ENCODE measurements at places on chromosomes 12 and 14.
A peak's percentile ranks its signal among the peaks of the same experiment; 100 is the strongest.

DNA sequence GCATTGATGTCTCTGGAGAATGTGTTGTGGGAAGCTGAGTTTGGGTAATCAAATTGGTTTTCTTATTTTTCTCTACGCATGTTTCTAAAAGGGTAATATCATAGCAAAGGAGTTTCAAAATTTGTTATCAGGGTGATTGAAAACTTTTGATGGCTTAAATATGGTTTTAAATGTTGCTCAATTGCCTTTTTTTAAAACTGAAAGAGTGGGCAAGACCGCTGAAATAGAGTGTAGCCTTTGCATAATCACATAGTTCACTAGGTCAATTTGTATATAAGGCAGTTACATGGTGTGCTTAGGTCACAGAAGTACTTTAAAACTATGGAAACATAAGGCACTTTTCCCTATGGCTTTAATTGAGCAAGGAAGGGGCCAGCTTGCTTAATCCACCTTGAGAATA, 167.4 kb downstream of the SNAPC1 start:
- DNase-seq: no peak

DNA sequence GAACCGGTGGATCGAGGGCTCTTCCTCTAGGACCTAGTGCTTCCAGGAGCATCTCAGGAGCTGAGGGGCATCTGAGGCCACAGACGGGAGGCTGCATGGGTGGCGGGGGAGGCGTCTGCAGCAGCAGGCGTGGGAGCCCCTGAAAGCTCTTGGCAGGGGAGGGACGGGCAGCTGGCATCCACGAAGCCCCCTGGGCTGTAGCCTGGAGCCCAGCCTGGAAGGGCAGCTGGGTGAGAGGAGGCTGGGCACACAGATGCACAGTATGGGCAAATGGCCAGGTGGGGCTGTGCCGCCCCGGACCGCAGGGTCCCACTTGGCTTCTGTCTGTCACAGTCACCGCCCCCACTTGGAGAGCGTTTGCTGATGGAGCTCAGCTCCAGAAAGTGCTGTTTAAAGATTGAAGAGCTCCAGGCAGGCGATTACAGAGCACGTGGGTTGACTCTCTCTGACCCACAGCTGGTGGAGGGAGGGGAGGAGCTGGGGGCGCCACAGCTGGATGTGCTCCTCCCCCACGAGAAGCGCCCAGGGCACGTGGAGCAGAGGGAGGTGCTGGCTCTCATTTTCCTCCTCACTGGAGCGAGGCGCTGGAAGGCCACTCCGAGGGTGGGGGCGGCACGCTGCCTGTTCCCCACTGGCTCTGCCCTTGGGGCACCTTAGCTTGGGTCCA, 155.0 kb upstream of the C14orf180 start:
- DNase-seq: no peak

GRCh38 chr12:4257442-4257841, 16.1 kb upstream of the CCND2 start:
- no peak for DNase-seq

- DNase-seq: peak; percentile 52
These were observed 94.9 kb downstream of the NAV3 start for GRCh38 chr12:77925536-77926108.

GRCh38 chr14:76918256-76918781, 92.1 kb downstream of the LRRC74A start:
- DNase-seq: no peak

DNA sequence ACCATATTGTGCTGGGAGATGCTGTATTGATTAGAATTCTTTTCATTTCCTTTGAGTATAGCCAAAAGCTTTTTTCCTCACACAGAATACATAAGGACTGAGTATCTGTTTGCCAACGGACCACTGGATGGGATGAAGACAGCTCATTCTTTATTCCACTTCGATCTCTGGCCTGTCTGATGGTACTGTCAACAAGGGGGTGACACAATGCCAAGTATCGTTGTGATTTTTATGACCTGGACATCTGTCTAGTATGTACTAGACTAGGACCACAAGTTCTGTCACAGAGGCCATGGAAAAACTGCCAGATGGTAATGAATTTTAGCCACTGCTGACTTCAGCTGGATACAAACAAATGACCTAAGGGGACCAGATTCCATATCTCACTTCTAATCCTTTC, 502.7 kb downstream of the SOX5 start:
- no peak for DNase-seq

DNA sequence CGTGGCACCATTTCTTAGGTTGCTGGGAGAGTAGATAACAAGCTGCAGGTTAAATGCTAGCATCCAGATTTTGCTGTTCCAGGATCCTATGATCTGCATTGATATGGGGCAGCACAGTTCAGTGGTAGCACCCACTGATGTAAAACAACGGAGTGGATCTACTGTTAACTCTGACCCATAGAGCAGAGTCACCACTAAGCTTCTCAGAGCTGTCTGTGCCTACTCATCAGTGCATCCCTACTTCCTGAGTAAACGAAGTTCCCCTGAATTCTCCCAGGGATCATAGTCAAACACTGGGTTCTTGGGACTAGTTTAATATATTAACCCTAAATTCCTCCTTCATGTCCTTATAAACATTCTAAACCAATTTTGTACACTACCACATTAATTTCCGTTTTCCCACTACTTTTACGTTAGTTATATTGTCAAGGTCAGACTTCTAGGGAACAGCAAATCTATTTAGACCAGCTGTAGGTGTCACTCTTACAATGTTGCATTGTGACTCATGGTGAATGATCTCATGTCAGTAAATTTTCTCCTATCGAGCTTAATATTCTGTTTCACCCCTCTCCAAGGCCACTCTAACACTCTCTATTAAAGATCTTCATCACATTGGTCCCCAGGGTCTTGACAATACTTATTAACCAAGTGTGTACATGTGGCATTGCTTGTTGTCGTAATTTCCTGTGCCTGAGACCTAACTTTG, 10.3 kb downstream of the RERGL start:
- no peak for DNase-seq

GRCh38 chr14:74608959-74609611, 3.0 kb downstream of the LTBP2 start:
- peak; percentile 93 for DNase-seq

- DNase-seq: no peak
These were observed 204.3 kb upstream of the DIO3 start for GRCh38 chr14:101357038-101357437.

DNA sequence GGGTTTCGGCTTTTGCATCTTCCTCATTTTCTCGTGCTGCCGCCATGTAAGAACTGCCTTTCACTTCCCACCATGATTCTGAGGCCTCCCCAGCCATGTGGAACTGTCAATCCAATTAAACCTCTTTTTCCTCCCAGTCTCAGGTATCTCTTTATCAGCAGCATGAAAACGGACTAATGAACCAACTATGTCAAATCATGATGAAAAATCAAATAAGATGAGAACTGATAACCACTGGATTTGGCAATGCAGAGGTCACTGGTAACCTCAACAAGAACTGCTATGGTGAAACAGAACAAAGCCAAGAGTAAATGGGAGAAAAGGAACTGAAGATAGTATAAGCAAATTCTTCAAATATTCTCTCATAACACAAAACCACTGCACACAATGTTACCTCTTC, 6.0 kb downstream of the EML5 start:
- DNase-seq: no peak

GRCh38 chr14:66365388-66365787, 120.8 kb upstream of the CCDC196 start:
- no peak for DNase-seq

DNA sequence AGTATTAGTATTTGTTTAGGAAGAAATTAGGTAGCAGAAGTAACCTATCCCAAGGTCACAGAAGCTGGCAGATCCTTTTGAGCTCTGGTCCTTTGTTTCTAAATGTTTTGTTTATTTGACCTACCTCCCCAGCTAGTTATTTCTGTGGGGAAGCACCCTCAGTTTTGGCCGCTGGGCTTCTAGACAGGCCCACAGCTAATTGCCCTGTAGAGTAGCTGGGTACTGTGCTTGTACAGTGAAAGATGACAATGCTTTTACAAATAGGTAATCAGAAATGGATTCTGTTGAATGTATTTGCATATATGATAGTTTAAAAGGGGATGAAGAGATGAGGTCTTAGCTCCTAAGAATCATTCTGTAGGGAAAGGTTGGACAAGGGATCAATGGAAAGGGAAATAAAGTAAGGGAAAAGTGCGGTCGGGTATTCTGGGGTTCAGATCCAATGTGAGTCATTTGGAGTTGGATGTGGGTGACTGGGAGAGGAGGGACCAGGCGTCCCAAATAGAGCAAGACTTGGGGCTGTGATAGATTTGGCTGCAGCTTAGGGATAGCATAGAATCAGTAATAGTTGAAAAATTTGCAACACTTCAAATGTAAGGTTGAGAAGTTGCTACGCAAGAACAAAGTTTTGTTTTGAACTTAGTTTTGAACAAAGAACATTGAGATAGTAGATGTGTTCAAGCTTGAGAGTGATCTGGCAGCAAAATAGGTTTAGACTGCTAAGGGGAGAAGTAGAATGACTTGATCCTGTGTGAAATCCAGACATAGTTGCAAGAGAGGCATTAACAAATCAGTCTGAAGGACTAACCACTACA, 3.6 kb downstream of the NUDT4 start:
- no peak for DNase-seq

DNA sequence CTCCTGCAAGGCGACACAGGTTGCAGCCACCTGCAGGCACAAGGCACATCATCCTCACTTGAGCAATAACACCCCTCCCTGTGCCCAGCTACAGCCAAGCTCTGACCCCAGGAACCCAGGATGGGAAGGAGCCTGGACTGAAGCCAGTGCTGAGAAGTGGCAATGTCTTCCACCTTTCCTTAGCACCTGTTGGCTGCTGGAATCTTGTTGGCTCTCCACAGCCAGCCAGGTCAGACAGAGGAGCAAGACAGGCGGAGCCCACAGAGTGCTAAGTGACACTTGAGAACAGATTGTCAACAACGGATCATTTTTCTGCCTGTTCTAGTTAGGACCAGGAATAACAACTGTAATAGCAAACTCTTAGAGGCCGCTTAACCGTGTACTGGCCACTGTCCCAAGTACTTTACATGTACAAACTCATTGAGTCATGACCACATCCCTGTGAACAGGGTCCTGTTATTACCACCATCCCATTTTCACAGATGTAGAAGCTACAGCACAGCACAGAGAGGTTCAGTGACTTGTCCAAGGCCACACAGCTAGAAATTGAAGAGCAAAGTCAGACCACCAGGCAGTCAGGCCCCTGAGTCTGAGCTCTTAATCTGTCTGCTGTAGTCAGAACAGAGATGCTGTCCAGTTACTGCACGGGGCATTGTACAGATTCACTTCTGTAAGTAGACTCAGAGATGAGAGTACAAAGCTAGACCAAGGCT, 45.6 kb downstream of the RNFT2 start:
- DNase-seq: no peak

DNA sequence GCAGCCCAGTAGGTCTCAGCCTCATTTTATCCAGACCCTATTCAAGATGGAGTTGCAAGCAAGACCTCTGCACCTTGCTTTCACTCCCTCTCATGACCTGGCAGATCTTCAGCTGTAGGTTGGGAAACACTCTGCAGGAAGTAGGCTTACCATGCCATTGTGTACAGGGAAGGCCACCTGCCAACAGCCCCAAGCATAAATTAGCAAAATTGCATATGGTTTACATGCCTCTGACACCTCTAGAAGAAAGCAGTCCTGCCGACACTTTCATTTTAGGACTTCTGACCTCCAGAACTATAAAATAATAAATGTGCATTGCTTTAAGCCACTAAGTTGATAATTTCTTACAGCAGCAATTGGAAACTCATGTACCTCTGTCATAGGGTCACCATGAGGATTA, 96.9 kb downstream of the SLC15A4 start:
- DNase-seq: no peak

- no peak for DNase-seq
These were observed 79.4 kb downstream of the C12orf75 start for GRCh38 chr12:105409801-105410471.

- no peak for DNase-seq
These were observed 55.6 kb downstream of the TRMT5 start for GRCh38 chr14:60925286-60925685.

DNA sequence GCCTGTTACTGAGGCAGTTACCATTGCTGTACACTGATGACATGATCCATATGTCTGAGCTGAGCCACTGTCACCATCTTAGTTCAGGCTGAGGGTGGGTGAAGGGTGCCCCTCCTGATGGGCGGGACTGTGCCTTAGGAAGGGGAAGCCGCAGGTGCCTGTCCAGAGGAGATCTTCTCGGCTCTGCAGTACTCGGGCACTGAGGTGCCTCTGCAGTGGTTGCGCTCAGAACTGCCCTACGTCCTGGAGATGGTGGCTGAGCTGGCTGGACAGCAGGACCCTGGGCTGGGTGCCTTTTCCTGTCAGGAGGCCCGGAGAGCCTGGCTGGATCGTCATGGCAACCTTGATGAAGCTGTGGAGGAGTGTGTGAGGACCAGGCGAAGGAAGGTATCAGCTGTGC, 3.7 kb downstream of the RNF31 start:
- DNase-seq: no peak

DNA sequence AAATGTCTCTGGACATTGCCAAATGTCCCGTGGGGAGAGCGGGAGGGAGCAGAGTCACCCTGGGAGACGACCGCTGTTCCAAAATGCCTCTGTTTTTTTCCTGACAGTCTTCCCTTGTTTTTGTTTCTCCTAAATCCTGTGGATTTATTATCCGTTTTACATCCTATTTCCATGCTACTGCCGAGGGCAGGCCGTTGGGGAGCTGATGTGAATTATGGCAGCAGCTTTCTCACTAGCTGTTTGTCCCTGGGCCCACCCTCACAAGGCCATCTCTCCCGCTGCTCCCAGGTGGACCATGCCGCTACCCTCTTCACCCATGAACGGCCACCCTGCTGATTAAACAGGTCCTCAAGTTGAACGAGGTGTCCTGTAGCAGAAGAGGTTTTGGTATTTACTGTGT, 55.2 kb downstream of the FBXL14 start:
- DNase-seq: no peak

DNA sequence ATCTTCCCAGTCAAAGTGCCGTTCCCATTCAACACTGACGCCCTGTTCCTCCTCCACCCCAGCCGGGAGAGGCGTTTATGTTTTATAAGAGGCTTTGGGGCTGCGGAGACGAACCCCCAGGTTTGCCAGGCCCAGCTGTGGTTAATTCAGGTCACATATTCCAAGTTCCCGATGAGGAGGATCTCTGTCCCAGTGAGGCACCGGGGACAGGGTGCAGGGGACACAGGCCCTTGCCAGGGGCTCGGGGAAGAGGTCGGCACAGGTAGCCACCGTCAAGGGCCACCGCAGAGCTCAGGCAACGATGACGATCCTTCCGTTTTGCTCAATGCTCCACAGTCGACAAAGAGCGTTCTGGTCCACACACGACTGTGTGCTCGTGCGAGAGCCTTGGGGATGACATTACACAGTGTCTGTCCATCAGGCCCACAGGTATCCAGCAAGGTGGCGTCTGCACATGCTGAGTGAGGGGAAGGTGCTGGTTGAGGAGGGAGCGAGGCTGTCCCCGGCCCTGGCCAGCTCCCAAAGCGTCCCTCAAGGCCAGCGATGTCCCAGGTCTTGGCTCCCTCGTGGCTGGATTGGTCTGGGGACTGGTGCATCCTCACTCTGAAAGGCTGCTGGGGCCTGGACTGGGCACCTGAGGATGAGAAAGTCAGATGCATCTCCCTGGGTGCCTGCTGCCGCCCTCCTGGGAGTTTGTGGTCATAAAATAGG, 189.2 kb upstream of the C14orf180 start:
- DNase-seq: no peak
